ENCODE measurements at places on chromosomes 4 and X.
A peak's percentile ranks its signal among the peaks of the same experiment; 100 is the strongest.

- no peak for DNase-seq
Observed at GRCh38 chr4:129971419-129971818, 875.5 kb downstream of the C4orf33 start.

DNA sequence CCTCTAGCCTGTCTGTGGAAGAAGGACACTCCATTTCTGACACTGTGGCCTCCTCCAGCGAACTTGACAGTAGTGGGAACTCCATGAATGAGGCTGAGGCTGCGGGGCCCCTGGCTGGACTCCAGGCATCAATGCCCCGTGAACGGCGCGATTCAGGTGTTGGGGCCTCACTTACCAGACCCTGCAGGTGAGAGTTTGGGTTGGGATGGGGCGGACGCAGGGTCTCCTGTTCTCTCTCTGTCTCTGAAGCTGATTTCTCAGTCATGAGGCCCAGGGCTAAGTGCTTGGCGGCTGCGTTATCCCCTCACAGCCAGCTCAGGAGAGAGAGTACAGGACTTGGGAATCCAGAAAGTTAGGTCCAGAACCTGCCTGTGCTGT lies 71.0 kb downstream of the STARD8 start:
- no peak for DNase-seq

GRCh38 chr4:182788201-182788600 lies 129.0 kb downstream of the DCTD start:
- DNase-seq, result no peak

DNA sequence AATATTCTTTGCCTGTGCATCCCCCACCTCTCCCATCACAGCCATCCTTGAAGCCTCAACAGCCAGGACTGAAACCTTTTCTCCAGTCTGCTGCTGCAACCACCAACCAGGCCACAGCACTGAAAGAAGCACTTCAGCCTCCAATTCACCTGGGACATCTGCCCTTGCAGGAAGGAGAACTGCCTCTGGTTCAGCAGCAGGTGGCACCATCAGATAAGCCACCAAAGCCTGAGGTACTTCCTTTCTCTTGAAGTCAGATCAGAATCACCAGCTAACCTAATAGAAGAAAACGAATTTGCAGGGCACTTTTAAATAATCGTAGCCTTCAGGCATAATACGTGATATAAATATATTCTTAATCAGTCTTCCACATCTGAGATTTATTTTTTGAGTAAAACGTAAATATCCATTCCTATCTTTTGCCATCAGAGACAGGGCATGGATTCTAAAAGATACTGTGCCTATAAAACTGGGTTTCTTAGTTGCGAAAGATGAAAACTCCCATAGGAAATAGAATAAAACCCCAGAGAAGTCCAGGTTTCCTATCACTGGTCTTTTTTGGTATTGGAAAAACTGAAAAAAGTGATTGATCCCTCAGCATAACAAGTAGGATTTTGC lies 9.5 kb downstream of the AMBN start:
- DNase-seq, result peak; percentile 49
